Heart left ventricle (tissue), 16 donors: ENCODE measurements at places on chromosomes 2 and 18. TPM values are rescaled to one million over a fixed set of nuclear protein-coding genes. Genes with fewer than 3 reads are reported as not detected.
A peak's percentile ranks its signal among the peaks of the same experiment; 100 is the strongest.

GRCh38 chr2:214631406-214631805 lies 178.1 kb downstream of the BARD1 start:
- DNase-seq = no peak

- DNase-seq = no peak
Measured at GRCh38 chr2:187532333-187533120, 21.7 kb downstream of the TFPI start.

DNA sequence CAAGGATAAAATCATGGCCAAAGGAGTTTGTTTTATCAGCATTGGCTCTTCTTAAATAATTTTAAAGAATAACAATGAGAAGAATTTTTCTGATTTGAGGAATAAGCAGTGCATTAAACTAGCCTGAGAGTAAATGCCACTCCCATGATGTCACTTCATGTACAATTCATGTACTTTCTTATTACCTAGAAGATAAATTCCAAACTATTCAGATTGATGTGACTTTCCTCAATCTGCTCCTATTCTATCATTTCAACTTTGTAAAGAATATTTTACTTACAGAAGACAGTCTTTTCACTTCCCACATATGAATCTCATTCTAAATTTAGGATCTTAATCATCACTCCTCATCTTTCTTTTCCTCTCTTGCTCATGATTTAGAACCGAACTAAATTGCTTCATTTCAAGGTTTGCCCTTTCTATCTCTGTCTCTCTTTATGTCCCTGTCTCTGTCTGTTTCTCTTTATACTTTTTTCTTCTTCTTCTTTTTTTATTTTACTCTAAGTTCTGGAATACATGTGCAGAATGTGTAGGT lies 1142.0 kb upstream of the PIK3C3 start:
- DNase-seq = no peak

- no peak for DNase-seq
Measured at GRCh38 chr2:23404426-23404825, 19.4 kb downstream of the KLHL29 start.

DNA sequence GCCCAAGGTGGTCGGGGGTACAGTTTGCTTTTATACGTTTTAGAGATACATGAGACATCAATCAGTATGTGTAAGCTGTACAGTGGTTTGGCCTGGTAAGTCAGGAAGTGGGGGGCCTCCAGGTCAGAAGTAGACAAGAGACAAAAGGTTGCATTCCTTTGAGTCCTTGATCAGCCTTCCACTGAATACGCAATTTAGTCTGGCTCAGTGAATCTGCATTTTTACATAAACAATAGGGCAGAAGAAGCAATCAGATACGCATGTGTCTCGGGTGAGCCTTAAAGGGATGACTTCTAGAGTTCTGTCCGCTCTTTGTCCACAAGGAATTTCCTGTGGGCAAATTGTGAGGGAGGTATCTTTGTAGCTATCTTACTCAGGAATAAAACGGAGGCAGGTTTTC lies 87.2 kb downstream of the SOWAHC start:
- no peak for DNase-seq

DNA sequence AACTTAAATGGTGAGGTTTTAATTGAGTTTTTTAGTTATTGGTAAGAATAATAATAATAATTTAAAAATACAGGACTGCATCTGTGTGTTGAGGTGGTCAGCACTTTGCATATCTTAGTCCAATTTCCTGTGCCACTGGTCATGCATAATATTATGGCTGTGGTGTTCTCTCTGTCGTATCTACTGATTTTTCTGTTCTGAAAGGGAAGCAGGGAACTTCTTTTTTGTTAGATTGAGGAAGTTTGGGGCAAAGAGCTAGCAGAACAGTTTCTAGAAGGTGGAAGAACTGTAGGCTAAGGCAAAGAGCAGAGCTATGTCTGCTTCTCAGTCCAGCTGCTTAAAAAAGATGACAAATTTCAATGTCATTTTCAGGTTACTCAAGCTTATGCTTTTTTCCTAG lies 74.3 kb downstream of the XRCC5 start:
- no peak for DNase-seq

DNA sequence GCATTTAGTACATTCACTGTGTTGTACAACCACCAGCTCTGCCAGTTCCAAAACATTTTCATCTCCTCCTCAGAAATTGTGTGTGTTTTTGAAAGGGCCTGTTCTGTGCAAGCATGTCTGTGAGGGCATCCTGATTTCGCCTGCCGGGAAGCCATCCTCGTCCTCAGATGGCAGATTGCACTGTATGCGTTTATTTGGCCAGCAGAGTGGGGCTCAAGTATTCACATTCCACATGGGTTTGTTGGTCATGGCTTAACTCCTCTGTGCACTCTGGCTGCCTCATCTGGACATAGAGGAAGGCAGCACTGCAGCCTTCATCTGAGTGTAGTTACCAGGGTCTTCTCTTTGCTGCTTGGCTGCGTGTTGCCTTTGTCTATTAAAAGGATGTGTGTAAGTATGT lies 85.0 kb downstream of the TMEM247 start:
- DNase-seq = no peak

GRCh38 chr2:200964498-200964897 lies 1.0 kb upstream of the ORC2 start:
- DNase-seq = no peak

DNA sequence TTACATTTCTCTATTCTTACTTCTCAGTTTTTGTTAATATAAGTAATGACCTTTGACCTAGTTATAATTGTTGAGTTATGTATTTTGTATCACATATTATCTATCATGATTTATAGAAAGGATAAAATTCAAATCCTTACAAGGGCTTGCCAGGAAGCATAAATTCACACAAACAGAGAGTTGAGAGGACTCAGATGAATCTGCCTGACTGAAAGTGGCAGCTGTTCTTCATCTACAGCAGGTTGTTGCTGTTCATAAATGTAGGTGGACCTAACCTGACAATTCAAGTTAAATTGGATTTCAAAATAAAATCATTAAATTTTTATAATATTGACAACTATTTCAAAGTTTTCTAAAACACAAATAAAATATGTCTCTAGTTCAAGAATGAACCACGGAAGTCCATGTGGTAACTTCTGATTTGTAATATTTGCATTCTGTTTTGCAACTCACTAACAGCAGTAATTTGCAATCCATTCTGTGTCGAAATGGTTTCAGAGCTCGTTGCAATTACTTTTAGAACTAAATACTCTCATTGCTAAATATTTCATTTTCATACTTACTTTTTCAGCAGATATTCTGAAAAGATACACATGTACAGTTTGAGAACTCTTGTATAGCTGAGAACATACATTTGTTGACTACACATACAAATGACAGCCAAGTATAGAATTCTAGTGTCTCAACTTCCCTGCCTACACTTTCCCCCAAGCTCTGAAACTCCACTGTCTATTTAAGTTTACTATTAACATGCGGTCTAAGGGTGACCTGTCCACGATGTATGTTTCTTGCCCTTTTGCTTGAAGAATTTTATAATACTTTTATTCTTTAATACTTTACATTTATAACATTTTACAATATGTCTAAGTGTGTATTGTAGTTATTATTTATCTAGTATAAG lies 25.7 kb downstream of the SCN7A start:
- DNase-seq = no peak

DNA sequence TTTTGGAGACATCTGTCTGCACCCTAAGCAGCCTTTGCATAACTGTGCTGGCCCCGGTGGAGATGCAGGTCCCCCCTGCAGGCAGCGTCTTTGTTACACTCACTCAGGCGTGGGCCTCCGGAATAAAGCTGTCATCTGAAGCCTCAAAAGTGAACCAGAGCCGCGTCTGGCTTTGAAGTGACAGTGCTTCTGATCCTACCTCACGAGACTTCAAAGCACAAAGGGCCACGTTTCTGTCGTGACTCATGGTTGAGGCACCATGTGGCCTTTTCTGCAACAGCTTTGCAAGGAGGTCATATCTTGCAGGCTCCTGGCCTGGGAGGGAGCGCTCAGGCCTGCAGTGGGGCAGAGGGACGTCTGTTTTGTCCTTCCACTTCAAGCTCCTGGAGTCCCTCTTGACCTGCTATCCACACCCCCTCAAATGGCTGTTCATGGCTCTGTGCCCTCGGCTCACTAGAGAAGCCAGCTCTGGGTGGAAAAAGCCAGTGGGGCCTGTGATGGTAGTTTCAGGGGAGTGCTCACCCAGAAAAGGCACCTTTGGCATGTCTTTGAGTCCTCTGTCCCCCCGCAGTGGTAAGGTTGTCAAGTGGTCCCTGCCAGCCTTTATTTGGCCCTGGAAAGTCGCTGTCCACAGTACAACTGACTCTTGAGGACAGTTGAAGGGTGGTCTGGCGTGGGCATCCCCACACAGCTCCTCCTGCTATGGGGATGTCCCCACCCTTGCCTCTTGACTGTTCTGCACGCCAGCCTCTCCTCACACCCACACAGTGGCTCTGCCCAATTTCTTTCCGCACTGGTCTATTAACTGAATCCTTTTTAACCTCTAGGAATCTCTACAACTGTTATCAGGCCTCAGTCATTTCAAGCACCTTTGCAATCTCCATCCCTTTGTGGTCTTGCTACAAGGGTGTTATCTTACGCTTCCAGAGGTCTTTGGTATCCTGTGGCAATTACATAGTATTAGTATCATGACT lies 19.3 kb downstream of the GPR55 start:
- DNase-seq = peak; percentile 11

- DNase-seq = no peak
Measured at GRCh38 chr18:69635482-69635881, 234.8 kb downstream of the DOK6 start.

DNA sequence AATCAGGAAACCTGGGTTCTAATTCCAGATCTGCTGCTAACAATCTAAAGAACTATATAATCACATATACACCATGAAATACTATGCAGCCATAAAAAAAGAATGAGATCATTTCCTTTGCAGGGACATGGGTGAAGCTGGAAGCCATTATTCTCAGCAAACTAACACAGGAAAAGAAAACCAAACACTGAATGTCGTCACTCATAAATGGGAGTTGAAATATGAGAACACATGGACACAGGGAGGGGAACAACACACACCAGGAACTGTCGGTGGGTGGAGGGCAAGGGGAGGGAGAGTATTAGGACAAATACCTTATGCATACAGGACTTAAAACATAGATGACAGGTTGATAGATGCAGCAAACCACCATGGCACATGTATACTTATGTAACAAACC lies 33.2 kb downstream of the CDH2 start:
- DNase-seq = no peak

GRCh38 chr2:177914247-177914646 lies 158.3 kb downstream of the PDE11A start:
- no peak for DNase-seq

- no peak for DNase-seq
Measured at GRCh38 chr2:64327129-64327509, 126.8 kb upstream of the LGALSL start.

DNA sequence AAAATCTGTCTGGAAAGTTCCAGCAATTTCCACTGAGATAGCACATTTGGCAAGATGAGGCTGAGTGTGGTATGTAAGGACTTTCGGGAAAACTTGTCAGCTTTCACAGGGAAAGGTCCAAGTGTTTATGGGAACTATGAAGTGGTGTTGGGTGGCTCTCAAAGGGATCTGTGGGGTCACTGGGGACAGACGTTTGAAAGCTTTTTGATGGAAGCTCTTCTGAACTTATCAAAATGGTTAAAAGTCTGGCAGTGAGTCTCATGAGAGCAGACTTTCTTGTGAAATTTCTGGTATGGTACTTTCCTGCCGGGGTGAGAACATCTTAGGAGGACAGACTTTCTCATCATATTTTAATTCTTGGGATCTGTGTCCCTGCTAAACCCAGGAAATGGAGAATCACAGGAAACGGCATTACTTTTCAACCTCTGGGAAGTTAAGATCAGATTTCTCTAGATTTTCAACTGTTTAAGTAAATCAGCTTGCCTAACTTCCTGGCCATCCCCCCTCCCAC lies 546.3 kb upstream of the ZEB2 start:
- DNase-seq = peak; percentile 17

DNA sequence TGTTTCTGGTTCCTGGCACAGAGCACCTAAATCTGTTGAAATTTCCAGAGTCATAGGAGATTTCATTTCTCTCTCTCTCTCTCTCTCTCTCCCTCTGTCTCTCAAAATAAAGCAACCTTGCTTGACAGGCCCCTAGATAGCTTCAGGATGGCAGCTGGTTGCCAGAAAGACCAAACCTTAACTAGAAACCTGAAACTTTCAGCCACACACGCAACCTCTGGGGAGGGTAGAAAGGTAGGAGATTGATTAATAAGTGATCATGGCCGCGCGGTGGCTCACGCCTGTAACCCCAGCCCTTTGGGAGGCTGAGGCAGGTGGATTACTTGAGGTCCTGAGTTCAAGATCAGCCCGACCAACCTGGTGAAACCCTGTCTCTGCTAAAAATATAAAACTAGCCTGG lies 1885.4 kb upstream of the CELF4 start:
- no peak for DNase-seq

DNA sequence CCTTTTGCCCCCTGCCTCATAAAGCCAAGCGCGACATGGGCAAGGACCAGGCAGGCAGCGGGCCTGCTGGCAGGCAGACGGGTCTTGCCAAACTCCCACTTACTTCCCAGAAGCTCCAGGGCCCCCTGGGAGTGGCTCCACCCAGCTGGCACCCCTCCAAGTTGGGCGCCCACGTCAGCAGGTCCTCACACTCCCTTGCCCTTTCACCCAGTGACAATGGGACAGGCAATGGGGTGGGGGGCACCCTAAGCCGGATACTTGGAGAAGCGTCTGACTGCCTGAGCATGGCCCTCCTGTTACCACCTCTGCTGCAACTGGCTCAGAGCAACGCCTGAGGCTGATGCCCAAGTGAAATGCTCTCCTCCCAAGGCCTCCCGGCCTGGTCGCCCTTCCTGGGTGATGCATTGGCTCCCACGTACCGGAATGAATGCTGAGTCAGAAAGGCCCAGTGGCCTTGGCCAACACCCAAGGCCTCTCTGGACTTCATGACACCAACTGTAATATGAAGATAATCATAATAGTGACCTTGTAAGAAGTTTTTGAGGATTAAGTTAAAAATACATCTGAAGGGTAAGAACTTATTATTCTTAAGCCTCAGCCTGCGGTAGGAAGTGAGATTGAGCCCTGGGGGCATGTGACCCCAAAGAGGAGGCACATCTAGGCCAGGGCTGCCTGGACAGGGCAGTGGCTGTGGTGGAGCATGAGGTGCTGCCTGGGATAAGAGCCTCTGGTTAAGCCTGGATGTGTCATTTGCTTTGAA lies 31.6 kb downstream of the KCNK3 start:
- DNase-seq = peak; percentile 93

DNA sequence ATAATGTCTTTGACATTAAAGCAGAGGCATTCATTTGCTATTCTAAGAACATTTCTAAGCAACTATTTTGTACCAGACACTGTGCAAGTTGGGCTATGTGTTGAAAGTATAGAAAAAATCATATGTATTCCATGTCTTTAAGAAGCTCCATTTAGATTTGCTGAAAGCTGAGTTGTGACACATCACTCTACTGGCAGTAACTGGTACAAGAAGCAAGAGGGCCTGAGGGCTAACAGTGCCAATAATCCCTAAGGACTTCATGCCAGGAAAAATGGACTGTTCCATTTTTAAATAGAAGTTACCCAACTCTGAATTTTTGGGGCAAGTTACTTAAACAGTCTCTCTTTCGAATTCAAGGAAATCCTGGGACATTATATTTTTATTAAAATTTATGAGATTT lies 178.7 kb downstream of the SRBD1 start:
- no peak for DNase-seq

Gene C1QL2
- not detected for total RNA-seq

Gene SIX2
- total RNA-seq = 1.8 TPM

Gene ZNF396
- total RNA-seq = 1.5 TPM

Gene FHOD3
- 287 TPM for total RNA-seq

Gene TXNDC2
- total RNA-seq = not detected

Gene DUSP2
- total RNA-seq = 8.0 TPM

Gene APCDD1
- total RNA-seq = 20.1 TPM

Gene RABL2A
- total RNA-seq = 3.0 TPM

Gene CFC1B
- total RNA-seq = not detected

Gene IRS1
- 15.0 TPM for total RNA-seq
